ENCODE measurements at places on chromosomes 1 and 21.
A peak's percentile ranks its signal among the peaks of the same experiment; 100 is the strongest.

- DNase-seq, result peak; percentile 28
Observed at GRCh38 chr1:41728403-41729202, 190.1 kb downstream of the HIVEP3 start.

- DNase-seq, result no peak
Observed at GRCh38 chr21:41926807-41927171, 27.0 kb downstream of the C2CD2 start.

GRCh38 chr1:65388908-65389695 lies 31.4 kb upstream of the LEPR start:
- DNase-seq, result no peak

GRCh38 chr1:77475641-77476040 lies 193.8 kb downstream of the AK5 start:
- no peak for DNase-seq

DNA sequence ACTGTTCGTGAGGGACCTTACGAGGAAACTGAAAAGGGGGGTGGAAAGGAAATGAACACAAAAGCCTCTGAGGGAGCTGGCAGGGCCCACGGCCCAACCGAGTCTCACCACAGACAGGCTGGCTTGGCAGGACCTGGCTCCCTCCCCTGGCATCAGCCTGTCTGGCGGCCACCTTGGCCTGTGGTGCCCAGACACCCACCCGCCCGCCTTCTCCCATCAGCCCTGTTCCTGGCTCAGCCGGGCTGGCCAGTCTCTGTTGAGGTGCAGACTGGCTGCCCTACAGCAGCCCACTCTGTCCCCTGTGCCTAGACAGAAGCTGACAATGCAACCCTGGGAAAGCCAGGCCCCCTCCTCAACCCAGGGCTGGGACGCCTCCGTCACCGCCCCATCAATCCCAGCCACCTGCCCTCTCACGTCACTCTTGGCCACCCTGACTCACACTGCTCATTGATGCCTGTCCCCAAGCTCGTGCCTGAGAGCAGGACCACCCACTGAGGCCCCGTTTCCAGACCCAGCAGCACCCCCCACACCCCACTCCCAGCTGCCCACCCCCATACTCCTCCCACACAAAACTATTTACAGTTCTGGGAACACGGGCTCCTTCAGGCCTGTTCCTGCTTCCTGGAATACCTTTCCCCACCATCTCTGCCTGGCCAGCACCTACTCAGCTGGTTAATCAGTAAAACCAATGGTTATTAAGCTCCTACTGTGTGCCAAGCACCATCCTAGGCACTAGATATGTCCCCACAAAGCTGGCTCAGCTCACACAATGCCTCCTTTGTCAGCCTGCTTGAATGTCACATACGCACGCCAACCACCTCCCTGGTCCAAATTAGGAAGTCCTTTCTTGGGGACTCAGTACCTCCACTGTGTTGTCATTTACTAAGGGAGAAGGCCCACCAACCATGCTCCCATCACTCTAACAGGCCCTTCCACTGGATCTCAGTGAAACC lies 22.7 kb downstream of the SDC3 start:
- DNase-seq, result no peak

DNA sequence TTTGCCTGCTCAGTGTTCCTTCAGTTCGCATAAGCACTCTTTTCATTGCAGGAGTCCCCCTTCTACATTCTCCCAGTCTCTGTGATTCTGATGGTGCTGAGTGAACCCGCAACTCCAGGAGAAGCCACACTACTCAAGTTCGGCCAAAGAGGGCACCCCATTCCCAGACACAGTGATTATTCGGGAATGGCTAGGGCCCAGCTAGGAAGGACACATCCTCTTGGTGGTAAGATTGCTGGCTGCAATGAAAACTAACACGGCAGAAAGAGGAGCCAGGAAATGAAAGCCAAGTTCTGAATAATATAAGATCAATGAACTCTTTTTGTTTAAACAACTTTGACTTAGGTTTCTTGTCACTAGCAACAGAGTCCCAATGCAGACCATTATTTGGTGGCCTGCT lies 14.9 kb downstream of the CREG1 start:
- DNase-seq, result no peak

- no peak for DNase-seq
Observed at GRCh38 chr1:224420106-224420505, 14.5 kb downstream of the WDR26 start.

- no peak for DNase-seq
Observed at GRCh38 chr1:54300401-54300800, 100.4 kb downstream of the MRPL37 start.

DNA sequence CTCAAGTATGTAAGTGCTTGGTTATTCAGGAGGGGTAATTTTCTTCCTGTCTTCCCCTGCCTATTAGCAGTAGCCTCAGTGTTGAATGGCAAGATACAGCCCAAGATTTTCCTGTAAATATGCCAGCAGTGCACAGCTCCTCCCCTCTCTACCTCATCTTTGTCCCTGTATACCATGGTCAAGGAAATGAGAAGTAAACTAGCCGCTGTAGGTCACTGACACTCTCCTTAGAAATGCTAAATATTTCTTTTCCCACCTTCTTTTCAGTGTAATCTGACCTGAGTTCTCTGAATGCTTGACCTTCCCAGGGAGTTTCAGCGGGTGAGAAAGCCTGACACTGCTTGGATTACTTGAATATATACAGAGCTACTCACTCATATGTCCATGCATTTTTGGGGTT lies 84.1 kb upstream of the ZNF326 start:
- DNase-seq, result no peak

DNA sequence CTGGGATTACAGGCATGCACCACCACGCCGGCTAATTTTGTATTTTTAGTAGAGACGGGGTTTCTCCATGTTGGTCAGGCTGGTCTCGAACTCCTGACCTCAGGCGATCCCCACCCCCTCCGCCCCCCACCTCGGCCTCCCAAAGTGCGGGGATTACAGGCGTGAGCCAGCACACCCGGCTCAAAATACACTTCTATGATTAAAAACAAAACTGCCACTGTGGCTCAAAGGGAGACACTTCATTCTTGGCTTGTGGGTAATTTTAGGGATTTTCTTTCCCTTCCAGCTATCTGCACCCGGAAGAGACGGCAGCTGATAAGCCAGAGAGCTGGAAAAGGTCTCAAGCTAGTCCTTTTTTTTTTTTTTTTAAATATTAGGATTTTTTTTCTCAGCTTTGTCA lies 24.5 kb downstream of the TMPRSS2 start:
- no peak for DNase-seq

DNA sequence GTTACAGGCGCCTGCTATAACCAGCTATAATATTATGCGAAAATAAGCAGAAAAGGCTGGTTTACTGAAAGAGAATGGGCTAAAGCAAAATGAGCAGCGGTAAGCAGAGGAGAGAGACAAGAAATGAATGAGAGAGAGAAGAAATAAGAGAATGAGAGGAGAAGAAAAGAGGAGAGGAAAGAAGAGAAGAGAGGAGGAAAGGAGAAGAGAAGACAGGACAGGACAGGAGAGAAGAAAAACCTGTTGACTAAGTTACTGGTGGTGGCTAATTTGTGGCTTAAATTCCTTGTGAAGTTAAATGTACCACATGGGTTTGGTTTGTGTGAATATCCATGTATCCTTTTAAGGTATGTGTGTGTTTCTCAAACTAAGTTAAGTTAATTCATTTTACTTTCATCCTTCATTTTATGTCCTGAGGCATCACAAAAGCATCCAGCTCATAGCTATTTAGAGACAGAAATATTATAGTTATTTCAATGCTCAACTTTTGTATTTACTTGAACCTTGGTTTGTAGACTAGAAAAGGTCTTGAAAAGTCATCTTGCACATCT lies 3.1 kb upstream of the DDR2 start:
- DNase-seq, result no peak

GRCh38 chr1:19067182-19067911 lies 110.9 kb upstream of the IFFO2 start:
- DNase-seq, result no peak

DNA sequence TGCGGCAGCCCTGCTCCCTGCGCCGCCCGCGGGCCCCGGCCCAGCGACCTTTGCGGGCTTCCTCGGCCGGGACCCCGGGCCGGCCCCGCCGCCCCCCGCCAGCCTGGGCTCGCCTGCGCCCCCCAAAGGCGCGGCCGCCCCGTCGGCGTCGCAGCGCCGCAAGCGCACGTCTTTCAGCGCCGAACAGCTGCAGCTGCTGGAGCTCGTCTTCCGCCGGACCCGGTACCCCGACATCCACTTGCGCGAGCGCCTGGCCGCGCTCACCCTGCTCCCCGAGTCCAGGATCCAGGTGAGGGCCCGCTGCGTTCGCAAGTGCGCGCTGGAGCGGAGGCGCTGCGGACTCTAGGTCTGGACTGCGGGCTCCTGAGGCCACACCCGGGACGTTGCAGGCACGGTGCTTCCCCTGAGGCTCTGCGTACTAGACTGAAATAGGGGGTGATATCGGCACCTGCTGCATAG lies 351 bp downstream of the MIXL1 start:
- no peak for DNase-seq

- no peak for DNase-seq
Observed at GRCh38 chr1:221394011-221394544, 347.8 kb downstream of the DUSP10 start.

GRCh38 chr21:14926186-14926585 lies 138.6 kb downstream of the NRIP1 start:
- DNase-seq, result no peak

GRCh38 chr21:36478941-36479340 lies 981 bp downstream of the CLDN14 start:
- no peak for DNase-seq

DNA sequence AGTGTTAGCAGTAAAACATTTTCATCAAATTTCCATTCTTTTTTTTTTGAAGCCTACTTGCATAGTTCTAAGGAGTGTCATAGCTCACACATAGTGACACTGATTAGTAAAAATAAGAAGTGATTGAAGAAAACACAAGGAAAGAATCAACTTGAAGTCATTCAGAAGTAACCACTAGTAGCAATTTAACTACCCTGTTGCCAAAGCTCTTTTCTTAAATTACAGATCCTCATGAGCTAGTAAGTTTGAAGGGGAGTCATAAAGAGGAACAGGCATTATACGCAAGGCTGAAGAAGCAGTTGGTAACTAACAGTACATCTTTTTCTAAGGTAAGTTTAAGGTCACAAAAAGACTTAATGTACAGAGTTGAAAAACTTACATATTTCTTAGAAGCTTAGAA lies 332.2 kb downstream of the CHRM3 start:
- DNase-seq, result no peak

DNA sequence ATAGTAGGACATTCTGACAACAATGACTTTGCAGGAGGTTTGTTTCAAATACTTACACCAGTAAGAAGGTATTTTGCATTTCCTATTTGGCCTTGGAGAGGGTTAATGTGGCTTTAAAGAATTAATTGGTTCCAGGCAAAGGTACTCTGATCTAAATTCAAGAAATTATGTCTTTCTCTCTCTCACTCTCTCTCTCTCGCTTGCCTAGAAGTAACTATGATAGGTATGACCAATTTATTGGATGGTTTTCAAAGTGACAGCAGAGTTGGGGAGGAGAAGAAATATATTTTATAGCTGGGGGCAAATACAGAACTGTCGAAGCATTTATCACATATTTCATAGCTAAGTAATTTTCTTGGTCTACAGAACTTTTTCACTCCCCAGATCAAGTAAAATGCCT lies 116.0 kb downstream of the ATP6V1G3 start:
- no peak for DNase-seq
